ENCODE measurements at places on chromosomes 2 and 18.

DNA sequence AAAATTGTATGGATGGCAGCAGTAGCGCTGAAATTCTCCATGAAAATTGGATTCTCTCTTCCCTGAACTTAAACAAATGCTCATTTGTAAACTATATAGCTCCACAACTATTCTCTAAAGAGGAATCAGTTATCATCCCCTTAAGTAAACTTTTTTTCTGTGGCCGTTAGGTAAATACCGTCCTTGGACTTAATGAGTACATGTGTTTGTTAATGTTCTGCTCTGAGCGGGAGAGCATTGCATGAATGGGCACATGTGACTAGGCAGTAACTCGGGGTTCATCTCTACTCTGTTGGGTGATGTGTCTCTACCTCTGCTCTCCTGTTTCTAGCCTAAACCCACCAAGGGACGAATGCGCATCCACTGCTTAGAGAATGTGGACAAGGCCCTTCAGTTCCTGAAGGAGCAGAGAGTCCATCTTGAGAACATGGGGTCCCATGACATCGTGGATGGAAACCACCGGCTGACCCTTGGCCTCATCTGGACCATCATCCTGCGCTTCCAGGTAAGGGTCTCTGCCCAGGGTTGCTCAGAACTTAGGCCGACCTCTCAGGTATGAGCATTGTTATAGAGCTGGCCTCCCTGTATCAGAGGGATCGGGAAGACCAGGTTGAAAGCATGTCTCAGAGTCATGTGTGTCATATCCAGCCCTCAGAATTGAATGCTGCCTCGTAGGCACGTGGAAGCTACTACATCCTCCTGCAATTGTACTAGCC is 111.5 kb upstream of the EML6 start:
- DNase-seq = no peak

DNA sequence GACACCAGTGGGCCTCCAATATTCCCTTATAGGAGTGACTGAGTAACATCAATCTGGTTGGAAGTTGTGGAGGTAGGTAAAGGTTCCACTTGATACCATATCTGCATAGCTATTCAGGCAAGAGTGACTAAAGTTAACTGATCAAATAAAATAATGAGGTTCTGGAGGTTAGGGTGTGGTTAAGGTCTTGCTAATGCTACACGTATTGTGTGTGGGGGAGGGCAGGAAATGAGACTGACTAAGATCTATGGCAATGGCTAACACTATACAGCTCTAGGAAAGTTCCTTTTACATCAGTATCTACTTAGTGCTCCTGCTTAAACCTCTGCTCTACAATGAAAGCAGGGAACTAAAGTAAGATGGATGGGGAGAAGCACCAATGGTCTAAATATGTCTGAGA is 149.1 kb upstream of the MGAT5 start:
- no peak for DNase-seq

GRCh38 chr2:54936766-54937165 is 113.5 kb downstream of the RTN4 start:
- no peak for DNase-seq

DNA sequence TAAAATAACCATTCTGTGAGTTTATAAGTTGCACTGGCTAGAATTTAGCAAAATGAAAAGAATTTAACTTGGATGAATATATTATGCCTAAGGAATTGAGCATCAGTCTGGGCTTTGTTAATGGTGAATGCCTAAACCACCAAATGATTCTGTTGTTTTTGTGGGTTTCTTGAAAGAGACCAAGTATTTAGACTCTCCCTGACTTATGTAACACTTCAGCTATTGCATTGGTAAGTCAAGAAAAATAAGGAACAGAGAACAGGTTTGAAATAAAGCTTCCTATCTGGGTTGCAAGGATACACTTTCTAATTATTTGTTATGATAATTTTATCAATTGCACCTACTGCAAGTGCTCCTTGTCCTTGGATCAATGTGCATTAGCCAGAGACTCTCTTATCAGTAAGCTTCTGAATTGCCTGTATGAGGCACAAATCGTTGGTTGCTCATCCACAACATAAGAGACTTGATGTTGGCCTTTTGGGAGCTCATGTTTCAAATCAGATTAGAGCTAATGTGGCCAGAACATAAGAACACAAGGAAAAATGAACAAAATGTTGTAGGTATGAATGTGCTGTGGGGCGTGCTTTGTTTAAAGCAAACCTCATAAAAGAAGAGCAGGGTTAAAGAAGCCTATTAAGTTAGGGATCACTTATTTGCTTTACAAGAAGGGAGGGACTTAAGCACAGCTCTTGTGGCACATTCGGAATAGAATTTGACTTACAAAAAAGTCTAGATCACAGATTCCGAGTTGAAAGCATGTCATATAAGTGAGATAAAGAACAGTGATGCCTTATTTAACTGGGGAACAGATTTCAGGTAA is 37.2 kb downstream of the PRKCE start:
- no peak for DNase-seq

DNA sequence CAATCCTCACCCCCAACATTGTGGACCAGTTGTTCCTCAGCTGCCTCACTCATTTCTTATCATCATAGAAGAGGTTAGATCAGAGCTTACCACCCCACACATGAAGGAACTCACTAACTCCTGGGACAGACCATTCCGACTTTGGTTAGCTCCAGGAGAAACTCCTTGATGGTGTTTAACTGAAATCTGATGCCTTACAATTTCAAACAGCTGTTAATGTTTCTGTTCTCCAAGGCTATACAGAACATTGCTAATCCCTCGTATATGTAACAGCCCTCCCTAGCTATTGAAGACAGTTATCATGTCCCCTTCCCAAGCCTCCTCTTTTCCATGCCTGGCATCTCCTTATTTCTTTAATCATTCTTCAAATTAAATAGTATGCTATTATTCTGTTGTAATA is 14.8 kb downstream of the ERBB4 start:
- no peak for DNase-seq

Measured in NCI-H510A treated with DMSO at 0.1 percent for 48 hours (cell line).